Neural progenitor cell (in vitro differentiated cells): ENCODE measurements at places on chromosomes 4 and X. TPM values are rescaled to one million over a fixed set of nuclear protein-coding genes. Genes with fewer than 3 reads are reported as not detected.

DNA sequence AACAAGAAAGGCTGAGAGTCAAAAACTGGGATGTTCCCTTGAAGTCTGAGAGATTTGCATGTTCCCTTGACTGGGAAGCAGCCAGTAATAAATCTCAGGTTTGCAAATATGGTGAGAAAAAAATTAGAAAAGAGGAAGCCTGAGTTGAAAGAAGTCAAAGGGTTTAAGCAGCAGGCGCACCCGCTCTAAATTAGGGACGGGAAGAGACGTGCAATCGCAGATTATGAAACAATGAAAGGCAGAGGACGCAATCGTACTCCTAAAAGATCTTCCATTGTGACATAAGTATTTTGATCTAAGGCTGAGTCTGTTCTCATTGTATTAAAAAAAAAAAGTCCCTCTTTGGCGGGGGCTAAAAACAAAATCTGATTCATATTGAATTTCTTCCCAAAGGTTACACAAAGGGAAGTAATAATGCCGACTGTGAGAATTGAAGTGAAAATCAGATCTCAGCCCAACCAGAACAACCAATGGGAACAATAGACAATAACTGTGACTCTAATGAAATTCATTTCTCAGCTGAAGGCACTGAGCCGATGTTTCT lies 28.2 kb downstream of the SAT1 start:
- H3K4me3 ChIP-seq: no peak overlapping the region
- H3K4me1 ChIP-seq: peaks cover 17% of the 10 kb centered on the region
- H3K27ac ChIP-seq: no peak overlapping the region

DNA sequence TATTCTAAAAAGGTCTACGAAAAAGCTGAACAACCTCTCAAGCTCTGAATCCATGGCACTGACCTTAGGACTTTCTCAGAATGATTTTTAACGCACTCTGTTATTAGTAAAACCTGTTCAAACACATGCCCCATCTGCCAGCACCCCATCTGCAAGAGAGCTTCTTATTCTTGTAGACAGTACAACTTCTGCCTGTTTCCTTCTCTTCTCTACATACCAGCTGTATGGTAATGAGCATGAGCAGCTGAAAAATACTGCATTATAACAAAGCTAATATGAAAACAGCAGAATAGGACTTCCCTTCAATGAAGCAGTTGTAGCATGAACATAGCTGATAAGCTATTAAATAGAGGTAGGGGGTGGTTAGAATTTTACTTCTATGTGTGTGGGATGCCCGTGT lies 167.9 kb downstream of the FBXW7 start:
- no peaks in the 10 kb centered on the region for H3K36me3 ChIP-seq
- DNase-seq: no peak
- no peaks in the 10 kb centered on the region for H3K4me1 ChIP-seq
- no peak overlapping the region for H3K4me3 ChIP-seq

BLTP1 gene
- 58.6 and 79.0 TPM in 2 replicates for total RNA-seq

GRCh38 chr4:34181311-34181841 lies 2062.9 kb downstream of the ARAP2 start:
- no peak overlapping the region for H3K4me3 ChIP-seq
- DNase-seq: no peak

CD40LG gene
- total RNA-seq: not detected in 2 replicates

DNA sequence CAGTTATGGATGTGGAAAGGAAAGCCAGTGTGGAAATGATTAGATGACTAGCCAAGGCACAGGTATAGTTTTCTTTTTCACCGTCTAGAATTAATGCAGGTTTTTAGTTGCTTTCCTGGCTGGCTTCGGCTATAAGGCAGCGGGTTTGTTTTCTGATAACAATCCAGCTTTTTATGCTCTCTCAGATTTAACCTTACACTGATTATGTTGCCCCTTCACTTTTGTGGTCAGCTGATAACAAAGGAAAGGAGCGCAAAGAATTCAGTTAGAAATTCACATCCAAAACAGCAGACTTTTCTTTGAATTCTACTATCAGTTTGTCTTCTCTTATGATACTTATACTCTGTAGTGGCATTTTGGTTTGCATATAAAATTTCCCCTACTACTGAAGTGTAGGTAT lies 94.2 kb upstream of the CENPE start:
- no peak overlapping the region for H3K27ac ChIP-seq
- DNase-seq: no peak
- no peaks in the 10 kb centered on the region for H3K4me1 ChIP-seq

GRCh38 chrX:12901486-12901885 lies 4.9 kb upstream of the TLR8 start:
- H3K36me3 ChIP-seq: no peaks in the 10 kb centered on the region
- H3K27ac ChIP-seq: no peak overlapping the region
- H3K4me1 ChIP-seq: no peaks in the 10 kb centered on the region

NSUN7 gene
- total RNA-seq: 29.1 and 37.4 TPM in 2 replicates

DNA sequence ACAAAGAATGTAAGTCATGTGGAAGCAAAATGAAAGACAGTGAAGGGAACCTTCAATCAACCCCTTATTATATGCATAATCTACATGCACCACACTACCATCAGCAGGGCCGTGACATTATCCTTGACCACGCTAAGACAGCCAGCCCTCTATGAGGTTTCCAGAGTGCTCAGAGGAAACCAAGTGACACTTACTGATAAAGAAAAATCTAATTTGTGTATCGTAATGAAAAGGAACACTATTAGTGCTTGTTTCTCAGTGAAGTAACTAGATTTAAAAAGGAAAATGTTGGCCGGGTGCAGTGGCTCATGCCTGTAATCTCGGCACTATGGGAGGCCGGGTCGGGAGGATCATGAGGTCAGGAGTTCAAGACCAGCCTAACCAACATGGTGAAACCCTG lies 56.4 kb downstream of the ABCG2 start:
- no peak for DNase-seq
- H3K27me3 ChIP-seq: no peaks in the 10 kb centered on the region
- H3K36me3 ChIP-seq: no peaks in the 10 kb centered on the region
- no peaks in the 10 kb centered on the region for H3K4me1 ChIP-seq

- H3K4me3 ChIP-seq: peak overlapping the region; percentile 96
- H3K27ac ChIP-seq: peak overlapping the region; percentile 31
- H3K4me1 ChIP-seq: peaks cover 28% of the 10 kb centered on the region
- DNase-seq: peak; percentile 71
These were observed 529 bp downstream of the DHRSX start for GRCh38 chrX:2500091-2500802.

- DNase-seq: peak; percentile 3
- H3K27ac ChIP-seq: no peak overlapping the region
- H3K4me1 ChIP-seq: no peaks in the 10 kb centered on the region
- H3K27me3 ChIP-seq: no peaks in the 10 kb centered on the region
These were observed 45.5 kb downstream of the FAM9B start for GRCh38 chrX:8988446-8988845.

XAGE1A gene
- not detected in 2 replicates for total RNA-seq

PHEX gene
- total RNA-seq: 0.06 and 0.07 TPM in 2 replicates

HUWE1 gene
- 149 and 154 TPM in 2 replicates for total RNA-seq

DNA sequence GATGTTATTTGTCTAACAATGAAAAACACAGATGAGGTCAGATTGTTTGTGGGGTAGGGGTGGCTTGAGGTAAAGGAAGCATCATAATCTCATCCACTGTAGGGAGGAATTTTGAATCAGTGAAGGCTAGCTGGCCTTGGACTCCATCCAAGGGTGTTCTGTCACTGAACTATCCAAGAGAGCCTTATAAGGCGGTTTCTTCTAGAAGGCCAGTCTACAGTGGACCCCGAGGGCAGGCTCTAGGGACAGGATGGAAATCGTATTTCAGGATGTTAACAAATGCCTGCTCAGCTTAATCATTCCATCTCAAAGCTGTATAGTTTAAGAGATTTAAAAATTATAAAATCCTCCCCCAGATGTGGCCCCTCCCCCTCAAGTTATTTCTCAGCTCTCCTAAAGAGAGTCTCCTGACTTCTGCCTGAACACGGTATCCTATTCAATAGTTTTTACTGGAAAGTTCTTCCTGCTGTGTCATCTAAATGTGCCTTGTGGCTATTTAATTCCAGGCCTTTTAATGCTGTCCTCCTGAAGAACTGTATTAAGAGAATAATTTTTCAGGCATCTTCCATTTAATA lies 8.0 kb downstream of the IGFBP7 start:
- H3K27ac ChIP-seq: no peak overlapping the region
- no peak for DNase-seq
- no peaks in the 10 kb centered on the region for H3K36me3 ChIP-seq
- H3K4me3 ChIP-seq: no peak overlapping the region

USP51 gene
- 6.6 and 8.6 TPM in 2 replicates for total RNA-seq

RNF150 gene
- 1.4 and 2.6 TPM in 2 replicates for total RNA-seq

CCSER1 gene
- total RNA-seq: 0.28 and 0.77 TPM in 2 replicates

- no peak overlapping the region for H3K4me3 ChIP-seq
- H3K27me3 ChIP-seq: no peaks in the 10 kb centered on the region
- H3K4me1 ChIP-seq: no peaks in the 10 kb centered on the region
- DNase-seq: no peak
- no peaks in the 10 kb centered on the region for H3K36me3 ChIP-seq
These were observed 115.2 kb downstream of the MBNL3 start for GRCh38 chrX:132373610-132374009.

DNA sequence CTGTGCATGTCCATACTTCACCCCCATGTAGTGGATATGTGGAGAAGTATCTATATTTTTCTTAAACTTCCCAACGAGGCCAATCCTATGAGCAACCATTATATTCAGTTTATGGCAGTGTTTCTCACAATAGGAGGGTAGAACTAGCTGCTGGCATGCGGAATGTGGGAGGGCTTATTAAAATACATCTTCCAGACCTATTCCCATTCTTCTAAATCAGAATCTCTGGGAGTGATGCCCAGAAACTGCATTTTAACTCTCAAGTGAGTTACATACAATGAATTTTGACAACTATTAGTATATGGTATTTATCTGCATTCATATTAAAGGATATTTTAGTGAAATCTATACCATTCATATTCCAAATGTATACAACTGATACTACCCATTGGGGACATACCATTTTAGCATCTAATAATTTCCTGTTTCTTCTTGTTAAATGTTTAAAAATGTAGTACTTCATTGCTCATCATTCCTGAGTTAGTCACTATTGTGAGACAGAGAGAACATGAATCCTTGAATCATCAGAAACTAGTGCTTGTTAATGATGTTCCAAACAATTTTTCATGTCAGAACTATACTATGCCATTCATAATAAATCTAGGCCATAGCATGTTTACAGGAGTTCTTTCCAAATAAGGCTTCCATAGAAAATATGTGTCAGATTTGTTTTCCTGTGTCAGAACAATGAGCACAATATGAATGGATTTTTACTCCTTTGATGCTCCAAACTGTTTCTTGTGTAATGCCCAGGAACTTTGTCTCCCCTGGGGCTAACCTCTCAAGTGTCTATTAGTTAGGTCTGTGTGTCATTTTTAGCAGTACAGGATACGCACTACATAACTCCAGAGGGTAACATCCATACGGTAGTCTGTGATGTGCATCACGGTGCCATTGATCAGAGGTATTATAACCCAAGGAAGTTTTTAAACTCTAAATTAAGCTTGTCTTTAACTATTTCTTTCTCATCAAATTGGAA lies 198.8 kb upstream of the BMP3 start:
- DNase-seq: no peak
- H3K4me3 ChIP-seq: no peak overlapping the region
- H3K36me3 ChIP-seq: no peaks in the 10 kb centered on the region
- no peak overlapping the region for H3K27ac ChIP-seq
- no peaks in the 10 kb centered on the region for H3K27me3 ChIP-seq
- H3K4me1 ChIP-seq: no peaks in the 10 kb centered on the region

DNA sequence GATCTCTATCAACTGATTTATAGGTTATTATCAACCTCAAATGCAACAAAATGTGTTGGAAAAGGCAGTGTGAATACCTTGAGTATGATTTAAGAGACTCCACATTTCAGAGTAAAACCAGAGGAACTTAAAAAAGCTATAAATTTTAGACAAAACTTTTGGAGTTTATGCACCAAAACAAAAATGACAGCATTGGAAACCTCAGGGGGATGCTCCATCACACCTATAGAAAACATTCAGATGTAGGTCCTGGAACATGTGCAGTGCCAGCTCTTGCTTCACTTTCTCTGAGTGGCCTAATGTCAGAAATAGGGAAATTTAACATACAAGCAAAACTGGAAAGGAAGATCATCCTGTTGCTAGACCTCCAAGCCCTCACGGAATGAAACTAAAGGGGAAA lies 5.8 kb upstream of the VEGFC start:
- no peaks in the 10 kb centered on the region for H3K36me3 ChIP-seq
- no peak overlapping the region for H3K4me3 ChIP-seq
- no peak overlapping the region for H3K27ac ChIP-seq
- H3K4me1 ChIP-seq: no peaks in the 10 kb centered on the region
- peaks cover 11% of the 10 kb centered on the region for H3K27me3 ChIP-seq
- DNase-seq: no peak

- no peak overlapping the region for H3K4me3 ChIP-seq
- H3K27ac ChIP-seq: no peak overlapping the region
- no peak for DNase-seq
- no peaks in the 10 kb centered on the region for H3K27me3 ChIP-seq
These were observed 164.2 kb upstream of the PITX2 start for GRCh38 chr4:110787109-110787508.

- DNase-seq: no peak
- H3K27me3 ChIP-seq: no peaks in the 10 kb centered on the region
- H3K4me3 ChIP-seq: peak overlapping the region; percentile 86
- peak overlapping the region; percentile 89 for H3K27ac ChIP-seq
- peaks cover 17% of the 10 kb centered on the region for H3K36me3 ChIP-seq
These were observed 569 bp downstream of the RPS3A start for GRCh38 chr4:151099976-151100417.

DDX53 gene
- total RNA-seq: not detected in 2 replicates

NHS gene
- total RNA-seq: 3.9 and 12.1 TPM in 2 replicates

GRCh38 chr4:183987987-183988392 lies 82.9 kb downstream of the STOX2 start:
- H3K27me3 ChIP-seq: no peaks in the 10 kb centered on the region
- H3K27ac ChIP-seq: peak overlapping the region; percentile 43
- no peaks in the 10 kb centered on the region for H3K36me3 ChIP-seq
- peak overlapping the region; percentile 35 for H3K4me3 ChIP-seq
- H3K4me1 ChIP-seq: peaks cover 30% of the 10 kb centered on the region

SSX3 gene
- not detected in 2 replicates for total RNA-seq

KIT gene
- total RNA-seq: 4.2 and 4.6 TPM in 2 replicates

- no peak overlapping the region for H3K4me3 ChIP-seq
- H3K4me1 ChIP-seq: no peaks in the 10 kb centered on the region
- no peaks in the 10 kb centered on the region for H3K36me3 ChIP-seq
These were observed 12.7 kb upstream of the TET2 start for GRCh38 chr4:105133976-105134375.

- H3K4me1 ChIP-seq: no peaks in the 10 kb centered on the region
- no peak overlapping the region for H3K4me3 ChIP-seq
- H3K36me3 ChIP-seq: no peaks in the 10 kb centered on the region
- no peak for DNase-seq
- no peaks in the 10 kb centered on the region for H3K27me3 ChIP-seq
These were observed 815.5 kb downstream of the FAT4 start for GRCh38 chr4:126130215-126130614.

MAGEE2 gene
- total RNA-seq: not detected in 2 replicates

GRCh38 chr4:125111323-125111722 lies 203.4 kb upstream of the FAT4 start:
- no peak overlapping the region for H3K27ac ChIP-seq
- no peak for DNase-seq
- H3K4me1 ChIP-seq: peaks cover 4% of the 10 kb centered on the region
- H3K4me3 ChIP-seq: no peak overlapping the region

DNA sequence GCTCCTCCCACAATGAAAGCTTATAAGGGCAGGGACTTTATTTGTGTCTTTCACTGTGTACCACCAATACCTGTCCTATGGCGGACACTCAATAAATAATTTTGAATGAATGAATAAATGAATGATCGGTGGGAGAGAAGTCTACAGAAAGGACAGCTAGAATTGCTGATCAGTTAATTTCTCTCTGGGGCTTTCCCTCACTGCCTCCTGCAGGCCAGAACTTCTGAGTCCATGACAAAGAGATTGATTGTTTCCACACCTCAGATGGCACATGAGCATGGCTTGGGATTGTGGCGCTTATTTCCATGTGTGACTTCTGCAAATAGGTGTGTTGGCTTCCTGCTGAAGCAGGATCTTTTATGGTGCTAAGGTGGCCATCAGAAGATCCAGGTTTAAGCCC lies 6.3 kb downstream of the FAM47E start:
- DNase-seq: no peak
- H3K4me1 ChIP-seq: no peaks in the 10 kb centered on the region
- no peak overlapping the region for H3K4me3 ChIP-seq
